H7 (cell line): ENCODE measurements at places on chromosomes 2 and 18. TPM values are rescaled to one million over a fixed set of nuclear protein-coding genes. Genes with fewer than 3 reads are reported as not detected.

DNA sequence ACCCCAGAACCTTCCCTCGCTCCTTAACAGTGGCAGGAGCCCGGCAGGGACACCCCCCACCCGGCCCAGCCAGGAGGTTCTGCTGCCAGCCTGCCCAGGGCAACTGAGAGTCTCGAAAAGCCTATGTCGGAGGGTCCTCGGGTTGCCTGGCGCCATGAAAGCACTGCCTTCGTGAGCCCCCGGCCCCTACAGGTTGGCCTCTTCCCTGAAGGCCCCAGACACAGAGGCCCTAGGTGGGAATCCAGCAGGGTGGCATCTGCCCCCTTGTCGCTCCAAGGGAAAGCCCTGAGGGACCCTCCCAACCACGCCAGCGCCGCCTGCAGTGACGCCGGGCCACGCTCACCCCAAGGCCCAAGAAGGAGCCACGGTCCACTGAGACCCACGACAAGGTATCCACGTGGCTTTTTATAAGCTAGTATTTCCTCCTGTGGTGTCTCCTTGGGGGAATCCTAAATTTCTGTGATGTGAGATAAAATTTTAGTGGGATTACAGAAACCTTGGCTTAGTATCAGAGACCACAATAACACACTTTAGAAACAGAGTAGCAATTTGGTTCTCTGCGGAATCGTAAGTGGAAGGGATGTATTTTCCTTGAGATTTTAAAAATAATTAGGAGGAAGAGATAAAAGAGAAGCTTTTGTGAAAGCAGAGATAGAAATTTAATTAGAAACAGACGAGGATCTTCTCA is 138.9 kb downstream of the HDAC4 start:
- no peak for DNase-seq

The DPP4 gene
- total RNA-seq, result 1.6 and 4.3 TPM in 2 replicates

GRCh38 chr18:35680139-35680551 is 98.6 kb downstream of the GALNT1 start:
- no peak for DNase-seq

The GPR45 gene
- 0.15 TPM in 1 of 2 replicates, not detected in the other for total RNA-seq

DNA sequence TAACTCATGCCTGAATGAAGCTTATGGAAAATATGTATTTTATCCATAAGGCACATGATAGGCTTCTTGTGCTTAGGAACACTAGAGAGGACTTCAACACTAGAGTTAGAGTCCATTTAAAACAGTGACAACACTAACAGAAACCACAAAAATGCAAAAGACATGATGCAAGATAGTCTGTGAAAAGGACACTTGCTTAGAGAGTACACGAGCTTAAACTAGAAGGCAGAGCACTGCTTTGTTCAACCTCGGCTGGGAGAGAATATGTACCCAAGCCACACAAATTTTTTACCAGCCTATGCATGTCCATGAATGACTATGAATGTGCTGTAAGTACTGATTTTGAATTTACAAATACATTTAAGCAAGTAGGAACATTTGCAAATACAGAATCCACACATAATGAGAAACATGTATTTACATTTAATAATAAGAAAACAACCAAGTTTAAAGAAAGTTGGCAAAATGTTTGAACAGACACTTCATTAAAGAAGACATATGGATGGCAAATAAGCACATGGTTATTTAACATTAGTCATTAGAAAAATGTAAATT is 130.6 kb downstream of the SPOPL start:
- DNase-seq, result no peak
